Spinal cord (tissue), 10 donors: ENCODE measurements at places on chromosomes 12 and 14. TPM values are rescaled to one million over a fixed set of nuclear protein-coding genes. Genes with fewer than 3 reads are reported as not detected.

MMP19 gene
- total RNA-seq, result 1.5 TPM

TAS2R42 gene
- total RNA-seq, result not detected

GDF3 gene
- 0.28 TPM for total RNA-seq

DNA sequence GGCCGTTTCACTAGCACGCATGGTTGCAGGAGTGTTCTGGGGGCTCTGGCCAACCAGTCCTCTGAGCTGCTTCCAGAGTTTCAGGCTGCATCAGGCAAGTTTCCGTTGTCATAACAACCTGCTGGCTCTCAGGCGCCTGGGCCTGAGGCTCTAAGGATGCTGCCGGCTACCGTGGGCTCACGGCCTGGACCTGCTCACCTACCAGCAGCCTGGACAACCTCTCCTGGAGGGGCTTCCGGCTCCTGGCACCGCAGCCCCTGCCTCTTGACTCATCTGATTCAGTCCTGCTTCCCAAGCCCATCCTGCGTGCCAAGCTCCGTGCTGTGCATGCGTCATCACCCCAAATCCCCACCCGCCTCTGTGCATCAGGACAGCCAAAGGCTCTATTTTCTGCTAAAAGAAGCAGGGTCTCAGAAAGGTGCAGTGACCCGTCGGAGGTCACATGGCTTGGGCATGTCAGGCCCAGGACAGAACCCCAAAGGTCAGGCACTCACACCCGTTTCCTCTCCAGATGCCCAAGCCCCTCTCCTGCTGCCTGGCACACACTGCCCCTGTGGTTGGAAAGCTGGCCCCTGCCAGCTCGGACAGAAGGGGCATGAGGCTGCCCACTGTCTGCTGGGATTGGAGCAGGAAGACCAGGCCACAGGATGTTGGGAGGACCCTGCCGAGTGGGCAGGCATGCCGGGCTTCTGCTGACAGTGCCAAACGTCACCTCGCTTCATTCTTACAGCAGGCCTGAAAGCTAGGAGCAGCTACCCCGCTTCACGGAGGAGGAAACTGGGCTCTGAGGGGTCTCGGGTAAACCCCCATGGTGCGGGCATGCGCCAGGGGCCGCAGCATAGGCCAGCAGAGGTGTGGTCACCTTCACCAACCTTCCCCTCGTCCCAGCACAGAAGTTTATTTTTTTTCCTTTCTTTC is 5.7 kb downstream of the BEGAIN start:
- no peak overlapping the region for H3K4me3 ChIP-seq
- H3K4me1 ChIP-seq, result peaks cover 11% of the 10 kb centered on the region
- no peak overlapping the region for H3K27ac ChIP-seq
- peaks cover 9% of the 10 kb centered on the region for H3K36me3 ChIP-seq
- DNase-seq, result peak; percentile 35

DNA sequence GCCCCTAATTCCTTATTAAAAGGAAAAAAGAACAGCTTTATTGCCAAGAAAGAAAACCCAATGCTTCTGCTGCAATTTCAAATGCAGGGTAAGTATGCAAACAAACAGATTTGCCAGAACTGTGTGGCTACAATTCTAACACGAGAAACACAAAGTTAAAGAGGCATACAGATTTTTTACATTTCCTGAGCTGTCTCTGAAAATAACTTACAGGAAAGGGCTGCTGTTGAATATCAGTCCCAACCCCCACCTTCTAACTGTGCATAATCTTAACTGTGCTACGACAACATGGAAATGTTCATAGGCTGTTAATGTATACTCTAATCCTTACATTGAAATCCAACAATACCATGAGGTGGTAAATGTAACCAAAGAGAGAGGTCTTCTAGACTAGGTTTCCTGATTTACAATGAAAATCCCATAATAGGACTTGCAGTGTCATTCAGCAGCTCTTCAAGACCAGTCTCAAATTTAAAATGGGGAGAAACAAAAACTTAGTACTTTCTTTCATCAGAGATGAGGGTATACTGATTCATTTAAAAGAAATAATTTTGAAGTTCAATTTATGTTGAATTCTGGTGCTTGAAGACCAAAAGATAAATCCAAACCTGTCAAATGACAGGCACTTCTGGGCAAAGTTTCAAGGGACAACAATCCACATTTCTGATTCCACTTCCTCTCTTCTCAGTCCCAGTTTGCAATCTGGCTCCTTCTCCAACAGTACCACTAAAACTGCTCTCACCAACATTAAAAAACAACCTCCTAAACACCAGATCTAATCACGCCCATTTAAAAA is 14.4 kb downstream of the FGD6 start:
- H3K36me3 ChIP-seq, result no peaks in the 10 kb centered on the region
- no peak for DNase-seq

GRCh38 chr14:89430391-89431236 is 13.6 kb upstream of the FOXN3 start:
- H3K27ac ChIP-seq, result peak overlapping the region; percentile 40
- no peaks in the 10 kb centered on the region for H3K36me3 ChIP-seq
- H3K4me3 ChIP-seq, result no peak overlapping the region
- H3K27me3 ChIP-seq, result no peaks in the 10 kb centered on the region
- H3K4me1 ChIP-seq, result peaks cover 15% of the 10 kb centered on the region
- no peak for DNase-seq

GRCh38 chr14:66056926-66057552 is 429.1 kb upstream of the CCDC196 start:
- H3K27ac ChIP-seq, result no peak overlapping the region
- no peak for DNase-seq
- H3K36me3 ChIP-seq, result no peaks in the 10 kb centered on the region
- H3K27me3 ChIP-seq, result no peaks in the 10 kb centered on the region

GRCh38 chr14:22691171-22691570 is 47.0 kb upstream of the OR6J1 start:
- H3K4me1 ChIP-seq, result no peaks in the 10 kb centered on the region
- no peak for DNase-seq
- no peaks in the 10 kb centered on the region for H3K27me3 ChIP-seq
- no peak overlapping the region for H3K4me3 ChIP-seq
- no peak overlapping the region for H3K27ac ChIP-seq

- no peaks in the 10 kb centered on the region for H3K4me1 ChIP-seq
- H3K36me3 ChIP-seq, result no peaks in the 10 kb centered on the region
- H3K4me3 ChIP-seq, result no peak overlapping the region
- H3K27me3 ChIP-seq, result no peaks in the 10 kb centered on the region
- DNase-seq, result no peak
Measured at GRCh38 chr14:82626156-82627066, 1092.8 kb upstream of the SEL1L start.

GRCh38 chr12:11716794-11717518 is 67.5 kb downstream of the ETV6 start:
- H3K4me3 ChIP-seq, result no peak overlapping the region
- H3K27me3 ChIP-seq, result no peaks in the 10 kb centered on the region
- H3K36me3 ChIP-seq, result no peaks in the 10 kb centered on the region
- no peak for DNase-seq
- no peak overlapping the region for H3K27ac ChIP-seq

DNA sequence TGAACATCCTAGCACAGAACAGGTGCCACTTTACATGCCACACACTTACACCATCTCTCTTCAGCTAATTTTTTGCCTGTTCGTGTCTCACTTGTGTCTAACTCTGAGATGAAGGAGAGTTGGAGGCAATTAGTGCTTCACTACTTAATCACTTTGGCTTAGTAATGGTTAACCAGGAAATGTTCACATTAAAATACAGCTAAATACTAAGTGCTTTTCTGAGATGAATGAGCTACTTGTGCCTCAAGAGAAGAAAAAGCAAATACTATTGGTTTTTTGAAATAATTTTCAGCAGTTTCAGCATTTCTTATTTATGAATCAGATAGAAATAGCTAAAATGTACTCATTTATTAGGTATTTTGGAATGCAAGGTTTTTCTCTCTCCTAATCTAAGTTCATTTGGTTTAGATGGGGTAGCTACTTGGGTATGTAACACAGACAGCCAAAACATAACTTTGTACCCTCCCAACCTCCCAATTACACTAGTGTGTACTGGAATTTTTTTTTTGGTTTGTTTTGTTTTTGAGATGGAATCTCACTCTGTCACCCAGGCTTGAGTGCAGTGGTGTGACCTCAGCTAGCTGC is 1474.1 kb upstream of the SEL1L start:
- DNase-seq, result no peak
- no peaks in the 10 kb centered on the region for H3K27me3 ChIP-seq
- no peak overlapping the region for H3K27ac ChIP-seq
